Foreskin melanocyte (primary cell): ENCODE measurements at places on chromosomes 5 and 9.

- DNase-seq, result no peak
These were observed 57.4 kb upstream of the ASS1 start for GRCh38 chr9:130387398-130387797.

DNA sequence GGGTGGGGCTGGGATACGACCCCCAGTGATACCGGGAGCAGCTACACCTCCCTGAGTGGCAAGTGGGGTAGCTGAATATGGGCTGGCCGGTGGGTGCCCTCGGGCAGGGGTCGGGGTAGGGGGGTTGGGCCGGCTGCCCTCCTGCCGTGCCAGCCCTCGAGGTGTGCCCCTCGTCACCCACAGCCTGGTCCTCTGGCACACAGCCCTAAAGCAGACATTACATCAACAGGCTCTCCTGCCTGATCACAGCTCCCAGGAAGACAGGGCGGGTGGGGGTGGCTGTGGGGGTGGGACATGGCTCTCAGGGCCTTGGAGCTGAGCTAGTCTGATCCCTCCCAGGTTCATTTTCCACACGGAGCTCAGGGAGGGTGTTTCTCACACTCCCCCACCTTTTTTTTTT is 23.2 kb downstream of the FBXW5 start:
- no peak for DNase-seq

- DNase-seq, result no peak
These were observed 3.6 kb downstream of the NR3C1 start for GRCh38 chr5:143399616-143400540.

DNA sequence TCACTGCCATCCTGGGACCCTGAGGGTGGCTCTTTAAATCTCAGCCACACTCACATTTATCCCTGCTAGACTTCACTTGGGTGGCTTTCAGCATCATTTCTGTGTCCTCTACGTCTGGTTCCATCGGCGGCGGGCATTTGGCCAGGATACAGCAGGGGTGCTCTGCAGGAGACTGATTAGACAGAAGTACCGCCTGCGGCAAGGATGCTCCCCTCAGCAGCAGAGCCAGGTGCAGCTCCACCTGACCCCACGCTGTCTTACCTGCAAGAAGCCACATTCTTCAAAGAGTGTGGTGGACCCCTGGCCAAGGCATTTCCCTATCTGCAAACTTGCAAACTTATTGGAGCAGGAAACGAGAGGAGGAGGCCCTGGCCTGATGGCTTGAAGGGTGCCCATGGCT is 309.8 kb upstream of the IRX4 start:
- no peak for DNase-seq

DNA sequence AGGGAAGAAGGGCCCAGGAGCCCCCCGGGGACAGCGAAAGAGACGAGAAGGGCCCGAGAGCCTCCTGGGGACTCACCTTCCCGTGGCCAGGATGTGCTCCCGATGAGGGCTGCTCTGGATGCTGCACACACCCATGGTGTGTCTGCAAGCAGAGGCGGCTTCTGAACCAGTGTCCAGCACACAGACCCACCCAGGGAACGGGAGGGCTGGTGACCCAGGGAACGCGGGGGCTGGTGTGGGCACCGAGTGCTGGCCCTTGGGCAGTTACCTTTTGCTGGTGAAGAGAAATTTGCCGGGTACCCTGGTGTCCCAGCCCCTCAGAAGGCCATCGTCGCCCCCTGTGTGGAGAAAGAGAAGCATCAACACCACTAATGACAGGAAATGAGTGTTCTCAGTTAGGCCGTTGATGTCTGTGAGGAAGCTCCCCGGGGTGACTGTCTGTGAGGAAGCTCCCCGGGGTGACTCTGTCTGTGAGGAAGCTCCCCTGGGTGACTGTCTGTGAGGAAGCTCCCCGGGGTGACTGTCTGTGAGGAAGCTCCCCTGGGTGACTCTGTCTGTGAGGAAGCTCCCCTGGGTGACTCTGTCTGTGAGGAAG is 13.2 kb downstream of the MRPL41 start:
- no peak for DNase-seq

DNA sequence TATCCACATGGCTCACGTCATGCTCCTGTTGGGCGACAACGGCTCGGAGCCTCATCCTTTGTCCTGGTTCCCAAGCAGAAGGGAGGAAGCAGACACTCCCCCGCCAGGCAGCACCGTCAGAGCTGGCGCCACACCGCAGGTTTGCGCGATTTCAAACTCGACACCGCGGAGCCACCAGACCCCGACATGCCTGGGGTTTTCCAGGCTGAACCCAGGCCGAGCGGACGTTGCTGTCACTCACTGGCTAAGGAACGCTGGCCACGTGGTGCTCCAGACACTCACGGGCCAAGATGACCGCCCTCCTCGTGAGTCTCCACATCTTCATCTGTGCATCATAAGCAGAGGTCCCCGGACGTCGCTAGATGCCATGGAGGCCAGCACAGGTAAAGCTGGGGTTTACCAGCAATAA is 9.0 kb downstream of the TERT start:
- no peak for DNase-seq

DNA sequence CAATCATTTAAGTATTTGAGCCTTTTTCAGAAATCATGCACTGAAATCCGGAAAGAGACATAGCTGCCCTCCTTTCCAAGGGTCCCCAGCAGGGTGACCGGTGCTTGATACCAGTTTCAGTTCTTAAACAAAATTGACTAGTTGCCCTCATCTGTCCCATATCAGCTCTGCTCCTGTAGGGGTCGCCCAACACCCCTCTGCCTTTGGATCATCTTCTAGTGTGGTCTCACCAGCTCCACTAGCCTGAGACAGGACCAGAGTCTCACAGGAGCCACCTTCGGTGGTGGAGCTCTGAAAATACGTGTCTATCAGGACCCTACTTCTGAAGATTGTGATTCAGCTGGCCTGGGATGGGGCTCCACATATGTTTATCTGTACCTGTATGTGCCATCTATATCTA is 428.2 kb downstream of the ENC1 start:
- no peak for DNase-seq

GRCh38 chr5:134798468-134798867 is 39.9 kb downstream of the DDX46 start:
- DNase-seq, result no peak

- DNase-seq, result no peak
These were observed 606.7 kb upstream of the FAM174A start for GRCh38 chr5:99928490-99928889.

DNA sequence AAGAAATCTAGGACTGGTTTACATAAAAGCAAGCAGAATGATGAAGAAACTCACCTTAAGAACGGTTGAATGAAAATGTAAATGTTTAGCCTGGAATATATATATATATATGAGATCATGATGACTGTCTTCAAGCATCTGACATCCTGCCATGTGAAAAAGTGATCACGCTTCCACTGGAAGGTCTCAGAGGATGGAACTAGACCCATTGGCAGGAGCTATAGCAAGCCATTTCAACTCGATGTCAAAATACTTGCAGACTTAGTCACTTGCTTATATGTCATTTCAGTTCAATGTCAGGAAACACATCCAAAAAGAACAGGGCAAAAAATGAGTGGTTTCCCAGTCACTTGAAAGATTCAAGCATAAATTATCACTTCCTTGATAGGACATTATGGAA is 22.2 kb upstream of the TMEM161B start:
- no peak for DNase-seq

DNA sequence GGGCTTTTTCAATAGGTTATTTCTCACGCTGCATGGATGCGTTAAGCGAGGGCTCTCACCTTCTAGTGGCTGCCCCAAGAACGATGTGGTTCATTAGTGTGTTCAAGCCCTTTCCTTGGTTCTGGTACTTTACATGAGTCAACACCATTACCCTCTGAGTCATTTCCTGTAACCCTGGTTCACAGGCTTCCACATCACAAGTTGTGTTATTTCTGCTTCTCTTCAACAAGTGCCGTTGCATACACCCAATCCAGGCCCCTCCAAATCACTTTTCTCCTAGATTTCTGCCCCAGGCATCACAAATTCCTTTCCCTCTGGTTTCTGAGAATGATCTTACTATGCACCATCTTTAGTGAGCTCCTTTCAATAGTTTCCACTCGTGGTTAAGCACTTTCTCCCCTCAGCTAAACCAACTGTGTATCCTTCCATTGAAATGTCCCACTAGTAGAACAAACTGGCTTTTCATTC is 69.5 kb upstream of the RAD23B start:
- peak; percentile 100 for DNase-seq

GRCh38 chr5:74627646-74628279 is 12.8 kb downstream of the ENC1 start:
- no peak for DNase-seq

GRCh38 chr9:19918630-19919029 is 129.8 kb upstream of the SLC24A2 start:
- peak; percentile 44 for DNase-seq

- no peak for DNase-seq
These were observed 160.4 kb downstream of the PRDM6 start for GRCh38 chr5:123249446-123249845.

DNA sequence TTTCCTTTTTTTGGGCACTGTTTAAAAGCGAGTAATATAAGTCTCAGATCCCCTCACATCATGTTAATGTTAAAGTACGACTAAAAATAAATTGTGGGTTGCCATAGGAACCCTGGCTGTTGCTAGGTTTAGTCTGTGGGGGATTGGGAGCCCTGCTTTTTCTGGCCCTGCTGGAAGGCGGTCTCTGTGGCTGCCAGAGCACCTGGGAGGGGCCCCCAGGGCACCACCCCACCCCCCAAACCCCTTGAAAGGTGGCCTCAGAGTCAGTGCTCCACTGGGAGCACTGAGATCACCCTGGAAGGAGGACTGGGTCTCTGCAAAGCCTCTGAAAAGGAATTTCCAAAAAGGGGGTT is 66.2 kb upstream of the NEURL1B start:
- no peak for DNase-seq

DNA sequence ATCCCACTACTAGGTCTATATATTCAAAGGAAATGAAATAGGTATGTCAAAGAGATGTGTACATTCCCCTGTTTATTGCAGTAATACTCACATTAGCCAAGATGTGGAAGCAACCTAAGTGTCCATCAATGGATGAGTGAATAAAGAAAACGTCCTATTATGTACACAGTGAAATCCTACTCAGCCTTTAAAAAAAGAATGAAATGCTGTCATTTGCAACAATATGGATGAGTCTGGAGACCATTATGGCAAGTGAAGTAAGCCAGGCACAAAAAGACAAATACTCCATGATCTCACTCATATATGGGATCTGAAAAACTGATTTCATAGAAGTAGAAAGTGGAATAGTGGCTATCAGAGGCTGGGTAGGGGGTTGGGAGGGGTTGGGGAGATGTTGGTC is 909.1 kb upstream of the DMAC1 start:
- DNase-seq, result no peak

DNA sequence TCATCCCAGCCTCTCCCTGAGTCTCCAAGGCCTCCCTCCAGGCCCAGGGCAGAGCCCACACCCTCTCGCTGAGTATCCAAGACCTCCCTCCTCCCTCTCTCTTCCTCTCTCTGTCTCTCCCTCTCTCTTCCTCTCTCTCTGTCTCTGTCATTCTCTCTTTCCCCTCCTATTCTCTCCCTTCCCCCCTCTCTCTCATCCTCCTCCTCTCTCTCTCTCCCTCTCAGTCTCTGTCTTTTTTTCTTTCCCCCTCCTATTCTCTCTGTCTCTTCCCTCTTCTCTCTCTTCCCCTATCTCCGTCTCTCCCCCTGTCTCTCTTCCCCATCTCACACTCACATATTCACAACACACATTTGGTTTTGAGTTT is 8.1 kb downstream of the SLC6A19 start:
- no peak for DNase-seq

DNA sequence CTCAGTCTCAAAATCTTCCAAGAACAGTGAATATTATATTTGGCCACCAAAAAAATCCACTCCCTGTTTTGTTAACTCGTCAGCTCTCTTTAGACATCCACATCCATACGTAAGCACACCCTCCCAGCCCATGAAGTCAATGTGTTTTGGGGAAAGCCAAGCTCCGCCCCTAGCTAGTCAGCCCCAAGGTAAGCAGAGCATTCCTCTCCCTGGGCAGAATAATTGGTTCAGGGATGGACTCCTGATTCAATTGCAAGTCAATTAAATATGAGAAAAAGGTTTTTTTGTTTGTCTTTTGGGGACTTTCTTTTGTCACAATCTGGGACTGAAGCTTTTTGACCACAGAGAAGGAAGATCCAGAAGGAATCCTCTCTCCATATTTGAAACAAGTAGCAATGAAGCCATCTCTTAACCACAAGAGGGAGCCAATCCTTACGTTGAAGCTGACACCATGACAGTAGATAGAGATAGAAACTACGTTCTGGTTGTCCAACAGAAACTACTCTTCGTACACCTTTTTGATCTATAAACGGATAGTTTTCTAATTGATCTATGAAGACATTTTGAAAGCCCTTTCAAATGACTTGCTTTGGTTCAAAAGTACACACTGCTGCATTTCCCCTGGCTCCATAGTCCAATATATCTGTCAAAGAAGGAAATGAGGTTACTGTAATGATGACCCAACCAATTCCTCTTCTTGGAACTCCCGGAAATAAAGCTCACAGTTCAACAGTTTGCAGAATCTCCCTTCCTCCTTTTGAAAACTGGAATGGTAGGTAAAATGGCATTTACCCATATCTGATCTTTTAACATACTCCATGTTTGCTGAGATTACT is 166.4 kb downstream of the TLE1 start:
- no peak for DNase-seq

DNA sequence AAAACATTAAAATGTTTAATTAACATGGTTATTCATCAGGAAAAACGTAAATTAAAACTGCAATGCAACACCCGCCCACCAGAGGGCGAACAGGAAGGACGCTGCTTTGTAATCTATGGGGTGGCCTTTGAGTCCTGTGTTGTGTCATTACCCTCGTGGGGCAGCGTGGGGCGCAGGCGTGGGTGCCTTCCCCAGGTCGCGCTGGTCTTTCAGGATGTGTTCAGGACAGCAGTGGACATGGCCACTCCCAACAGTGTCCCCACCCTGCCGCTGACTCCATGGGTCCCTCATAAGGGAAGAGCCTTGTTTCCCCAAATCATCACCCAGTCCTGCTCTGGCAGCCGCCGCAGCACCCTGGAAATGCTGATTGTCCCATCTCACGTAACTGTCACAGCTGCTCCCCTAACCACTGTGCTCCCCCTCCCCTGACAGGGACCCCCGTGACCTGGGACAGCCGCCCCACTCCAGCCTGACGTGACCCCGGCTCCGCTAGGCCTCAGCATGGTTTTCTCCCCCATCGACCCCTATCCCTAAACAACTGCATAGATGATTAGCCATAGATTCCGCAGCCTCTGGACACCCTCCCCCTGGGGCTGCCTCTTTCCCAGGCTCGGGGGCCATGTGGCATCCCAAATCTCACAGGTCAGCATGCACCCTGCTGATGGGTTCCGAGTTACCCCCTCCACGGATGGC is 36.4 kb downstream of the GLT6D1 start:
- peak; percentile 44 for DNase-seq

DNA sequence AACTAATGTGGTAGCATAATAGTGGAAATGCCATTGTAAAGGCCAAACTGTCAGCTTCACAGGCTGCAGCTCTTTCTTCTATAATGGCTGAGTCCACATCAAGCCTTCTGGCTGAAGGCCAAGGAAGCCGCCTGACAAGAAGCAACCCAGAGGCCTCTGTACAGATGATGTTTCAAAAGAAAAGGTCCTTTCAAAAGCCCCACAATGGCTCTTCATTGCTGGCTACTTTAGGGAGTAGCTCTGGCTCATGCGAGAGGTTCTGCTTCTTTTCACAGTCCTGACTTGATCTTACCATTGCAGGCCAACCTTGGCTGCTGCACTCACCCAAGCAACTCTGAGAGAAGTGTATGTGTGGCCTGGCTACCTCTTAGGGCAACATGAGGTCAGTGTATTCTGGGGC is 54.5 kb upstream of the EQTN start:
- peak; percentile 96 for DNase-seq
